ENCODE measurements at places on chromosomes 12 and 14.
A peak's percentile ranks its signal among the peaks of the same experiment; 100 is the strongest.

- peak overlapping the region; percentile 79 for H3K27ac ChIP-seq
- peak; percentile 54 for DNase-seq
- H3K27me3 ChIP-seq, result no peaks in the 10 kb centered on the region
- peaks cover 24% of the 10 kb centered on the region for H3K4me1 ChIP-seq
- no peak overlapping the region for H3K4me3 ChIP-seq
Observed at GRCh38 chr12:66823857-66824570, 145.1 kb upstream of the GRIP1 start.

DNA sequence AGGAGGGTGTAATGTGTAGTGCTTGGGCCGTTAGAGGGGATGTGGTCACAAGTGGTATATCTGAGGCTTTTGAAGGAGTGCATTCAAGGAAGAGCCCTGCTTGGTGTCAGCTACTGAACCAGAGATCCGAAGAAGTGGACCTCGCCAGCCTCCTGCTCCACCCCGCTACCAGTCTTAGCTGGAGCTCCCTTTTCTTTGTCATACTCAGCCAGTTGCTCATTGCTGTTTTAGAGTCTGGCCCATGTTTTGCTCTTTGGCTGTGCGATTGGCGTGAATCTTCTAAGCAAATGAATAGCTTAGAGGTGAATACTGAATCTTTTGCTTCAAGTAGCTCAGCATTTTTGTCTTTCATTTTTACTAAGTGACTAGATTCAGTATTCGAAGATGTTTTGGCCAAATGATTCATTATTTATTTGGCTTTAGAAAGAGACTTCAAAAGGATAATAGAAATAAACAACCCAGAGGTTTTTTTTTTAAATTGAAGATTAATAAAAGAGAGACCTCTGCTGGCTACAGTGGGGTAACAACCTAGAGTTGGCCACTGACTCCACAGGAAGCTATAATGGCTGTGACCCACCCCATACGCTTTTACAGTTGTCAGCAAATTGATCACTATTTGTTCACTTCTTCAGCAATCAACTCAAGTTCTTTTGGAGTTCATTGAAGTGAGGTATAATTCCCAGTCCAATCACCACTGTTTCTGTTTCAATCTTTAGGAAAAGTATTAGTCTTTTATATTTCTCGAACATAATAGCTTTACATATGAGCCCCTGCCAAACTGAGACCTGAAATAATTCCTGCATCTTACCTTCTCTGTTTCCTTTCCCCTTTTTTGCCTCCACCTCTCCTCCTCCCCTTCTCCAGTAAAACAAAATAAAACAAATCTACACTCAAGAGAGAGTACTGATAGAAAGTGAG lies 19.9 kb downstream of the CDKN1B start:
- no peaks in the 10 kb centered on the region for H3K36me3 ChIP-seq
- H3K4me3 ChIP-seq, result no peak overlapping the region
- H3K27ac ChIP-seq, result no peak overlapping the region
- no peak for DNase-seq
- H3K4me1 ChIP-seq, result peaks cover 21% of the 10 kb centered on the region

DNA sequence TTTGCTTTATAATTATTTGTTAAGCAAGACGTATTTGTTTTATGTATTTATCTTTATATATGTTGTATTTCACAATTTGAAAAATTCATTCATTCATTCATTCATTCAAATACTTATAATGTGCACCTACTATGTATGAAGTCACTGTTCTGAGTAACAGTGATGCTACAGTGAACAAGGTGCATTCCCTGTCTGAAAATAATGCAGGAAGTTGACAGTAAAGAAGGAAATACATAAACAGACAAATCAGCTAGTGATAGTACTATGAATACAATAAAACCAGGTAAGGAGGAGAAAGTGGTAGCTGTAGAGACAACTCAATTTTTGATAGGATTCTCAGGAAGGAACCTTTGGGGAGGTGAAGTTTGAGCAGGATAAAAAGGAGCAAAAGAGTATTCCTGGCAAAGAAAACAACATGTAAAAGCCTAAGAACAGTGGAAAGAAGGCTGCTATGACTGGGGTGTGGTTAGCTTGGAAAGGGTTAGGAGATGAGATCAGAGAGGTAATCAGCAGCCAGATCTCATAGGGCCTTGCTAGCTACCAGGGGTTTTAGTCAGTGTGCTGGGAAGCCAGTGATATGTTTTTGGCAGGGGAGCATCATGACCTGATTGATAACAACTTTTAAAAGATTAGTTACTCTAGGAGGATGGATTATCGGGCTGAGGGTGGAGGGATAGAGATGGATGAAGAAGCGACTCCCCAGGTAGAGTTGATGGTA lies 17.4 kb downstream of the BICDL1 start:
- H3K27ac ChIP-seq, result no peak overlapping the region
- no peaks in the 10 kb centered on the region for H3K4me1 ChIP-seq
- H3K4me3 ChIP-seq, result no peak overlapping the region
- DNase-seq, result no peak

DNA sequence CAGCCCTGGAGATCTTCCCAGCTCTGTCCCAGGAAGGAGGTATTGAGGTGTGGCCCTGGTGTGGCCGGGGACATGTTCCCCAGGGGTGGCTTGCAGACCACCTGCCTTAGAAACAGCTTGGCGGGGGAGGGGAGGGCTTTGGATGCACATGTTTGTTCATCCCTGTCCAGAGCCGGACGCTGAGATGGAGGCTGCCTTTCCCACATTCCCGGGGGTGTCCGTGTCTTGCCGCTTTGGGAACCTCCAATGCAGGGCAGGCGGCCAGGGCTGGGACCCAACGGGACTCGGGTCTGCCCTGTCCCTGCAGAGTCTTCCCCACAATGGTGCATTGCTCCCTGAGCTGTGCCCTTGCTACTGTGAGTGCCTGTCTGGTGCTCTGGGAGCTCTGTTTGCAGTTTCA lies 319.5 kb upstream of the SFSWAP start:
- no peaks in the 10 kb centered on the region for H3K27me3 ChIP-seq
- no peaks in the 10 kb centered on the region for H3K4me1 ChIP-seq
- no peak overlapping the region for H3K4me3 ChIP-seq

DNA sequence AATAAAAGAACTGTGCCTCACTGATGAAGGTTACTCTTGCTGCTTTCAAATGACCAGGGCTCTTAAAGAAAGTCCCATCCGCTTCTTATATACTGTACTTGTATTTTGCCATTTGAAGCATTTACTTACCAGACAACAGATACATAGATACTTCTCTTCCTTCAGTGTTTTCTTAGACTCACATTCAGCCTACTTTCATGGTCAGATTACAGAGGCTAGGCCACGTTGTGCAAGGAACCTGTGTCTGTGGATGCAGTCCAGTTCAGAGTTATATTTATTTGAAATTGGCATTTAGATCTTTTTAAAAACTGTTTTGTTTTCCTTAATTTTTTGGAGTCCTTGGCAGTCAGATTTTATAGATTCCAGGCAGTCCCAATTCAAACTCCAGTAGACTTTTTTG lies 6.2 kb downstream of the CHURC1 start:
- no peaks in the 10 kb centered on the region for H3K27me3 ChIP-seq
- no peaks in the 10 kb centered on the region for H3K36me3 ChIP-seq
- no peak overlapping the region for H3K27ac ChIP-seq
- no peak for DNase-seq
- H3K4me3 ChIP-seq, result no peak overlapping the region
- no peaks in the 10 kb centered on the region for H3K4me1 ChIP-seq

DNA sequence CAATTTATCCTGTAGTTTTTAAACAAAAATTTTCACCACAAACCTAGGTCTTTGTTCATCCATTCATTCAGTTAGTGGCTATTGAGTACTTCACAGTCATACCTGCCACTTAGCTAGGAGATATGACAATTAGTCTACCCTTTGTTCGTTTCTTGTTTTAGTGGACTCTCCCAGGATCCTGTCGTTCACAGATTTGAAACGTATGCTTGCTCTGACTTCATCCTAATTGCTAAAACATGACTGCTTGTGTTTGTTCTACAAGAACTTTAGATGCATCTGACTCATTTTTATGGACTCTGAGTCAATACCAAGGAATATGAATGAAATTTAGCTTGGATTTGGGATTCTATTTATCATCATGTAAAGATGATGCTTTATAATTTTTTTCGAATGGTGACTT lies 69.5 kb downstream of the TBC1D30 start:
- no peaks in the 10 kb centered on the region for H3K27me3 ChIP-seq
- no peak overlapping the region for H3K27ac ChIP-seq
- no peaks in the 10 kb centered on the region for H3K36me3 ChIP-seq
- H3K4me3 ChIP-seq, result no peak overlapping the region
- H3K4me1 ChIP-seq, result no peaks in the 10 kb centered on the region
- no peak for DNase-seq

DNA sequence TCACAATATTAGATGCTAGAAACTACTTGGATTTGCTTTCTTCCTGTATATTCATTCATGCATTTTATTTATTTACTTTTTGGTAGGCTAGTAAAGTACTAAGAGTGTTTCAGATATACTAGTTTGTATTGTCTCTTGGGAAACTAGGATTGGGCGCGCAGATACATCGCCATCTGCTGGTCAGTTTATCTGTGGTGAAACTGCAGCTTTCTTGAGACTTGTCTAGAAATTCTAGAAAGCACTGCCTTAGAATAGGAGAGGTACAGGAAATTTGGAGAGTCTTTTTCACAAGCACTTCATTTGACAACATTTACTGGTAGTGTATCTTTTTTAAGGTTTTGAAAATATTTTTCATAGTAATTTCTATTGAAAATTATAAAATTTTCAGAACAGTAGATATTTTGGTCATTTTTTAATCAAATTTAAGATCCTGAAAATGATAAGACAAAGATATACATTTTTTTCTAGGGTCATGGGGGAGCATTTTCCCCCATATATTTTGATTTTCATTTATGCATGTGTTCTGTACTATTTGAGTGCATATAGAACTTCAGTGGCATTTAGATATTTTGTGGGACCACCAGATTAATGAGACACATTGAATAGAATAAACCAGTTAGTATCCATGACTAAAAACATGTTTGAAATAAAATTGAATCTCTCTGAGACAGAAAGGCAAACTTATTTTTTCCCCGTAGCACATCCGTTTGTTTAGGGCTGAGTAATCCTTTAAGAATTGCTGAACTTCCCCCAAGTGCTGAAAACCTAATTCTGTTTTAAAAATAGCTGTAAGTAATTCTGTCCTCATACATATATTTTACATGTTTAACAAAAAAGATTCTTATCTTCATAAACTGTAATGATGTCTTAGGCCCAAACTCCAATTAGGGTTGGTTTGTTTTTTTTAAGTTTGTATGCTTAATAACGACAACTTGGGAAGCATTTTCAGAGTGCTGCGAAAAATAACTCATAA lies 44.5 kb downstream of the SLC38A6 start:
- no peaks in the 10 kb centered on the region for H3K27me3 ChIP-seq
- H3K27ac ChIP-seq, result peak overlapping the region; percentile 36
- DNase-seq, result peak; percentile 57

- H3K4me3 ChIP-seq, result no peak overlapping the region
- no peaks in the 10 kb centered on the region for H3K36me3 ChIP-seq
- no peaks in the 10 kb centered on the region for H3K27me3 ChIP-seq
- H3K4me1 ChIP-seq, result peaks cover 8% of the 10 kb centered on the region
Observed at GRCh38 chr14:95346820-95347219, 27.1 kb upstream of the CLMN start.

- H3K27me3 ChIP-seq, result no peaks in the 10 kb centered on the region
- DNase-seq, result no peak
- no peaks in the 10 kb centered on the region for H3K36me3 ChIP-seq
- H3K4me1 ChIP-seq, result peaks cover 10% of the 10 kb centered on the region
Observed at GRCh38 chr14:58846682-58847465, 209.1 kb downstream of the DACT1 start.

DNA sequence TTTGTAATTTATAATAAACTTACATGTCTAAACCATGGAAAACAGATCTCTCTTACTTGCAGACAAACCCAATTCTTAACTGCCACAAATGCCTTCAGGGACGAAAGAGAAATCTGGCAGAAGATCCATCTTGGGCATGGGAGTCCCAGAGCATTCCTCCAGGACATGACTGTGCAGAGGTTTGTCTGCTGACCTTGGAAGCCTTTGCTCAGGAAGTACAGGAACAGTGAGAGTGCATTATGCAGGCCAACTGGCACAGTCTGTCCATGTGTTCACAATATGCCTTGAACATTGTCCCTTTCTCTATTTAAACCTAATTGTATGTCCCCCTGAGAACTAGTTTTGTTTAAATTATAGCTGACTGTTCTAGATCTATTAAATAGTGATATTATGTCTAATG lies 467.1 kb downstream of the ATP23 start:
- H3K4me3 ChIP-seq, result no peak overlapping the region
- no peaks in the 10 kb centered on the region for H3K36me3 ChIP-seq
- no peak overlapping the region for H3K27ac ChIP-seq
- no peaks in the 10 kb centered on the region for H3K4me1 ChIP-seq
- peak; percentile 57 for DNase-seq

- H3K4me3 ChIP-seq, result no peak overlapping the region
- H3K4me1 ChIP-seq, result no peaks in the 10 kb centered on the region
- DNase-seq, result no peak
Observed at GRCh38 chr14:33282331-33283230, 343.9 kb downstream of the NPAS3 start.

DNA sequence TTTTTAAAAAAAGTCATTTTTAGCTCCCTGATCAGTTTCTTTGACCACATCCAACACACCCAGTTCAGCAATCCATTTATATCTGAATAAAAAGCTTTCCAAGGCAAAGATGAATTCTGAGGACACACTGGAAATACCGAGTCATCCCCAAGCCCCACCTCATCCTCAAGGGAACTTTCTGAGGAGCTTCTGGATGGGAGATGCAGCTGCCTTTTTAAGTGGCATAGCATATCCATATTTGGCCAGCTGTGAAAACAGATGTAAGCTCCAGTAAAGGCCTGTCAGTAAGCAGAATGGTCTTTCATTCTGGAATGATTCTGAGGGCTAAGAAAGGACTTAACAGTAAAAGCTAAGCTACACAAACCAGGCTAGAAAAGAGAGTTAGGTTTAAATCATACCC lies 18.4 kb downstream of the ZFYVE1 start:
- H3K27ac ChIP-seq, result peak overlapping the region; percentile 90
- H3K4me1 ChIP-seq, result peaks cover 14% of the 10 kb centered on the region
- H3K27me3 ChIP-seq, result no peaks in the 10 kb centered on the region

DNA sequence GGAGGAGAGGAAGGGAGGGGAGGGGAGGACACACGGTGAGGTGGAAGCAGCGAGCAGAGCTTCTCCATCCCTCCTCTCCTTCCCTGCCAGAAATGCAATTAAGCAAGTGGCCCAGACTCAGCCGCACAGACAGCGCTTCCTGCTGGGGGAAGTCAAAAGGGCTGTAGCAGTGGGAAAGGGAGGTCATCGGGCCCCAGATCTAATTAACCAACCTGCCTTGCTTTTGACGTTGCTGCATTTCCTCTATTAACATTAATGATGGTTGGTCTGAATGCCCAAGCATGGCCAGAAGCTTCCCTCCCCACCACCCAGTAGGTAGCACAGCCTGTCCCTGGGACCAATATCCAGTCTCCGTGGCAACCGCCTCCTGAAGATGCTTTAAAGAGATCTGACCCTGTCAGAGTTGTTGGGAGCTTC lies 4.6 kb upstream of the NGB start:
- H3K4me3 ChIP-seq, result no peak overlapping the region
- no peak overlapping the region for H3K27ac ChIP-seq
- DNase-seq, result no peak
- H3K36me3 ChIP-seq, result peaks cover 5% of the 10 kb centered on the region
- H3K4me1 ChIP-seq, result no peaks in the 10 kb centered on the region

- peaks cover 36% of the 10 kb centered on the region for H3K4me1 ChIP-seq
- no peaks in the 10 kb centered on the region for H3K27me3 ChIP-seq
- H3K4me3 ChIP-seq, result no peak overlapping the region
- DNase-seq, result no peak
- H3K27ac ChIP-seq, result no peak overlapping the region
Observed at GRCh38 chr12:4446335-4446734, 720 bp upstream of the FGF6 start.

GRCh38 chr14:91270188-91270587 lies 25.7 kb upstream of the GPR68 start:
- DNase-seq, result no peak
- H3K4me1 ChIP-seq, result peaks cover 12% of the 10 kb centered on the region
- H3K27ac ChIP-seq, result peak overlapping the region; percentile 81
- H3K4me3 ChIP-seq, result no peak overlapping the region
